Heart right ventricle (tissue), 16 donors: ENCODE measurements at places on chromosomes 7 and 10. TPM values are rescaled to one million over a fixed set of nuclear protein-coding genes. Genes with fewer than 3 reads are reported as not detected.

DNA sequence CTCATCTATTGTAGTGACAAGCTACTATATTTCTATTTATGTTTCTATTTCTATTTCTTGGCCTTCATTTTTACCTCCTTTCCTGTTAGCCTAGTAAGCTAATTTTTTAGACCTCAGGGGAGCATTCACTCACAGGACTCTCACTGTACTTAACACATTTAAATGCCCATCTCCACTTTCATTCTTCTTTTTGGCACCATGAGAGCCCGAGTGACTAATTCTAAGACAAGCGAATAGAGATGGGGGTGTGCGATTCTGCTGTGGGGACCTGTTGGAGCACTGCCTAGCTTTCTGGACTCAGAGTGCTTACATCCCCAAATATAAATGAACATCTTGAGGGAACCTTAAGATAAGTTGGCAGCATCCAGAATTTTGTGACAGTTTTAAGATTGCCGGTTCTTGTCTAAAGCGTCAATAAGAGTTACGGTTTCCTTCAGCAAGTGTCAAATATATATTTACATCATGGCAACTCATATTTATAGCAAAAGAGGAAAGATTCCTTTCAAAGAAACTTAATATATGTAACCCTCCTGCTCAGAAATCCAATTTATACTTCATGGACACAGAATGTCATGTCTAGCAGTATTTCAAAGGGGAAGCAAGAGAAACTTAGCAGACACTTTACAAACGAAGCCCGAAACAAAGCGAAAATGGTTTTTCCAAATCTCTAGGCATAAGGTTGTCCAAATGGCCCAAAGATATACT, 54.1 kb upstream of the AFAP1L2 start:
- DNase-seq, result no peak

The FAM131B gene
- 0.49 TPM for total RNA-seq

The COL13A1 gene
- total RNA-seq, result 1.7 TPM

GRCh38 chr7:1961701-1962276, 271.0 kb downstream of the MAD1L1 start:
- no peak for DNase-seq
